ENCODE measurements at places on chromosomes 7 and 10.
A peak's percentile ranks its signal among the peaks of the same experiment; 100 is the strongest.

- DNase-seq, result no peak
Measured at GRCh38 chr10:25483999-25484398, 309.2 kb downstream of the GPR158 start.

- DNase-seq, result no peak
Measured at GRCh38 chr10:118045158-118045836, 1.4 kb downstream of the RAB11FIP2 start.

GRCh38 chr7:143846692-143847091 lies 55.3 kb downstream of the TCAF1 start:
- no peak for DNase-seq

DNA sequence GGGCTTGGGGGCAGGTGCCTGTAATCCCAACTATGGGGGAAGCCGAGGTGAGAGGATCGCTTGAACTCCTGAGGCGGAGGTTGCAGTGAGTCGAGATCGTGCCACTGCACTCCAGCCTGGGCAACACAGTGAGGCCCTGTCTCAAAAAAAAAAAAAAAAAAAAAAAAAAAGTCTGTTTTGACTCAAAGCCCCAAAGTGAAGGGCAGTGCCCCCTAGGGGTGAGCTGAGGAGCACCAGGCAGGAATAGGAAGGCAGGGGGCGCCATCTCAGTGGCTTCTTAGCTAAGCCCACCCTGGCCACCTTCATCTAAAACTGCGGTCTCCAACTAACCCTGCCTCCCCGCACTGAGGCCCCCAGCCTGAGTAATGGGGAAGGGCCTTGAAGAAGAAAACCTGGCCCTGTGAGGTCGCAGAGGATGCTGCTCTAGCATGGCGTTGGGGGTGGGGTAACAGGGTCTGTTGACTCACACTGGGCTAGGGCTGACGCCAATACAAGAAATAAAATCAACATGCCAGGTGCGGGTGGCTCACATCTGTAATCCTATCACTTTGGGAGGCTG lies 9.8 kb downstream of the PODXL start:
- peak; percentile 59 for DNase-seq

DNA sequence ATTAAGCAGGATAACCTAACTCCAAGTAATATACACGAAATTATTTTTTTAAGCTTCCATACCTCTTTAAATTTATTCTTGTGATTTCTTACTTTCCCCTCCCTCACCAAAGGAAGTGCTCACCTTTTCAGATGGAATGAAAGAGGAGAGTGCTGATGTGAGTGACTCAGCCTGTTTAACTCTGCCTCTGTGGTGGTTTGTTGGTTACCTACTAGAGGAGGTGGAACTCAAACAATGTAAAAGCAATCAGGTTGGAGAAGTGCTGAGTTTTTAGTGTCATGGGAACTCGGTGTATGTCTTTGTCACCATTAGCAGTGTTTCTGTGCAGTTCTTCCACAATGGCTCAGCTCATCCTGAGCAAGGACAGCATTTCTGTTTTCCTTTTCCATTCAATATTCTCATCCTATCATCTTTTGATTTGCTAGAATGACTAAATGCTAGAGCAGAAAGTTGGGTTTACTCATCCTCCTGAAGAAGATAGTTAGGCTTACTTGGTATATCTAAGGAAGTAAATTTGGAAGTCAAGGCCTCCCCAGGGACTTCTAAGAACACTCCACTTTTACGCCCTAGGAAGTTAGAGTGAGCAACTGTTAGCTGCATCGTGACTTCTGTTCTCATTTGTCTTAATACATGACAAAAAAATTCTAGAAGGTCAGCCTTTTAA lies 6.0 kb downstream of the ADD3 start:
- DNase-seq, result no peak

DNA sequence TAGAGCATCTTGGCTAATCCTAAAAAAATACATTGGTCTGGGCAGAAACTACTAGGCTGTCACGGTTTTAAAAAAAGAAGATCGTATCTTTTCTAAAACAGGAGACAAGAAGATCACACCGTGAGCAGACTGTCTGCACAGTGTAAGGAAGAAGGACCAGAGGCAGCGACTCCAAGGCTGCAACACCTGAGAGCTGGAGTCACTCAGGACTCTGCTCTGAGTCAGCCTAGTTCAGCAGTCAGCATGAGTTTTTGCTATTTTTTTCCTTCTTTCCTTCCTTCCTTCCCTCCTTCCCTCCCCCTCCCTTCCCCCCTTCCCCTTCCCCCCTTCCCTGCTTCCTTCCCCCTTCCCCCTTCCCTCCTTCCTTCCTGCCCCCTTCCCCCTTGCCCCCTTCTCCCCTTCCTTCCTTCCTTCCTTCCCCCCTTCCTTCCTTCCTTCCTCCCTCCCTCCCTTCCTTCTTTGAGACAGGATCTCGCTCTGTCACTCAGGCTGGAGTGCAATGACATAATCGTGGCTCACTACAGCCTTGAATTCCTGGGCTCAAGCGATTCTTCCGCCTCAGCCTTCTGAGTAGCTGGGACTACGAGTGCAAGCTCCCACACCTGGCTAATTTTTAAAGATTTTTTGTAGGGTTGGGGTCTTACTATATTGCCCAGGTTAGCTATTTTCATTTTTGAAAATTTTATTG lies 24.4 kb downstream of the BAG3 start:
- no peak for DNase-seq
